ENCODE measurements at places on chromosomes 12 and 14.

DNA sequence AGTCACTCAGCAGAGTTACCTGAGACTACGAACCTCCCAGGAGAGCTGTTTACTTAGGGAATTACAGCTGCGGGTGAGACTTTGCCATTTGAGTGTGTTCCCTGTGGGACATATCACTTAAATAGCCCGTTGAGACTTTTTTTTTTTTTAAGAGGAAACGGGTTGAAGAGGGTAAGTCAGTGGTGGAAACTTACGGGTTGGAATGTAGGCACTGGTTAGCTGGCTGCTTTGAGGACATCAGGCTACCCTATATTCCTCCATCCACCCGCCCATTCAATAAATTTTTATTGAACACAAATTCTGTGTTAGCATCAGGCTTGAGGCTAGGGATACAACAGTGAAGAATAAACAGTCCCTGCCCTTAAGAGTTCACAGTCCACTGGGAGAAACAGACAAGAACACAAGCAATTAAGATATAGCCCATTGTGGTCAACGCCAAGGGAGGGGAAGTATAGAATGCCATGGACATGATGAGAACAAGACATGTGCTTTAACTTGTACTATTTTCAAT, 88.1 kb upstream of the CPSF6 start:
- no peak for DNase-seq

- no peak for DNase-seq
These were observed 348.6 kb downstream of the SOX5 start for GRCh38 chr12:23600919-23601318.

DNA sequence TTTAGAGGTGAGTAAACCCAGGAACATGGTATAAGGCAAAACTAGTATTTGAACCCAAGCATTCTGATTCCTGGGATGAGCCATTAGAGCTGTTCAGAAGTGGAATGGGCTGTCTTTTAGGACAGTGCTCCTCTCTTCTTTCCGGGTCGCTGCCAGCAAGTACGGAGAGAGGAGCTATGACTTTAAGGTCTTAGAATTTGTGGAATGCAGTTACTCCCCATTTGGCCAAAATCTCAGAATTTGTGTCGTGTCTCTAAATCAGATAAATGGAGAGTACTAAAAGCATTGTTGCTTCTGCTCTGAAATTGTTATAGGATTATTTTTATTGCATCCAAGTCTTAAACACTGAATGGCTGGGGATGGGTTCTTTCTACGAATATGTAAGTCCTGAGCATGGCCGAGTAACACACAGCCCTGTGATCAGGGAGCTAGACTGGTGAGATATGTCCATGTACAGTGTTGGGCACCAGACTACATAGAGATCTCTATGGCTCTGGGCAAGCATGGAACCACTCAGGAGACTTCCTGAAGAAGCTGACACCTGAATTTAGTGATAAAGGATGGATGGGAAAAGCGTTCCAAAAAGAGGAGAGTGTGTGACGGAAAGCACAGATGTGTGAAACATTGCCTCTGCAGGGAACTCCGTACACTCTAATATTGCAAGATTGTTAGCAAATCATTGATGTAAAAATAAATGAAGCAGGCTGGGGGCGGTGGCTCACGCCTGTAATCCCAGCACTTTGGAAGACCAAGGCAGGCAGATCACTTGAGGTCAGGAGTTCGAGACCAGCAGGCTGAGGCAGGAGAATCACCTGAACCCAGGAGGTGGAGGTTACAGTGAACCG, 184.7 kb downstream of the SRGAP1 start:
- no peak for DNase-seq

DNA sequence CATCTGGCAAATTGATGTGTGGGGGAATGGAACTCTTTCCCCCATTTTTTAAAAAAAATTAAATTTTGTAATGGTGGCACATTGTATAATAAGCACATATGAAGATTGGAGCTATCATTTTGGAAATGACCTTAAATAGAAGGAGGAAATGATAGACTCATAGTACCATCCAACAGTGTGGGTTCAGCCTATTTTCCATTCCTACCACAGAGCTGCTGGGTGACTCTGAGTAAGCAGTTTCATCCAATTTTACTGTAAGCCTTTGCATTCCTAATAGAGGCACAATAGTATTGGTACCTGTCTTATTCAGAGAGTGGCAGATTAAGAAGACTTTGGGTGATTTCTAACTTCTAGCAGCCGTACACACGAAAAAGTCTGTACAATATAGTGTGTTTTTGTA, 304.5 kb downstream of the RAD51B start:
- DNase-seq = no peak

DNA sequence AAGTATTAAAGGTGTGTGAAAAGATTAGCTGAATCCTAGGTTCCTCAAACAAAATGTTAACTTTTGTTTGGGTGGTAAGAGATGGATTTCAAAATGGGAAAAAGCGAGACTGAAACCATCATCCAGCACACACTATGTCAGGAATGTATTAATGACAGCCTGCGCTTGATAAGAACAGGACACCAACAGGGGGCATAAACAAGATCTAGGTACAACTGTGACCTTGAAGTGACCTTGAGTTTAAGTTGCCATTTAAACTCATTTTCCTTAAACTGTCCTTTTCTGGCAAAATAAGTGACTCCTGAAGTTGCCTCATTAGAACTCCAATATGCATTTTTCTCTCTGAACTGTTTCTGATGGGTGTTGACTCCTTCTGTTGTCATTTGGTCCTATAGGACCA, 17.1 kb downstream of the PRKCH start:
- no peak for DNase-seq

- no peak for DNase-seq
These were observed 617.3 kb downstream of the RPL10L start for GRCh38 chr14:46034305-46034704.

DNA sequence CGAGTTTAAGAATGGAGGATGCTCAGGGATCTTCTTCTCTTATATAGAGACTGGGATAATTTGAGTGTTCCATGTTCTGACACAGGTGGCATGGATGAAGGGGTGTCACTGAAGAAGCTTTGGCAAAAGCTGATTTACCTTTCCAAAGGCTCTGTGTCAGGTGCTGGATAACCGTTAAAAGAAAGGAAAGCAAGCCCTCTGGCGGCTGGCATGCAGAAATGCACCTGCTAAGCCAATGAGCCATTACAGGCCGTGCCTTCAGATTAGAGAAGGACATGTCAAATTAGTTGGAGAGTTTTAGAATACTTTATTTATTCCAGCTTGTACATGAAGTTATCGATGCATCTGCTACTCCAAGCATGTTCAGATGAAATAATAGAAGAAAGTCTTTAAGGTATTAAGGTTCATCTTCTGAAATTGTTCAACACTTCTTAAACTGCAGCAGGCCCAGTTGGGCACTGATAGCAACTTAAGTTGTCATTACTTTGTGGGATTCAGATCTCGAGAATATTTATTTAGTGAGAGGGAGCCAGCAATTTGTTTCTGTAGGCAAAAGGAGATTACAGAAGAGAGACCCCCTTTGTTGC, 678.2 kb downstream of the NRXN3 start:
- DNase-seq = no peak

- no peak for DNase-seq
These were observed 318.4 kb downstream of the SLC6A15 start for GRCh38 chr12:84594157-84594556.

DNA sequence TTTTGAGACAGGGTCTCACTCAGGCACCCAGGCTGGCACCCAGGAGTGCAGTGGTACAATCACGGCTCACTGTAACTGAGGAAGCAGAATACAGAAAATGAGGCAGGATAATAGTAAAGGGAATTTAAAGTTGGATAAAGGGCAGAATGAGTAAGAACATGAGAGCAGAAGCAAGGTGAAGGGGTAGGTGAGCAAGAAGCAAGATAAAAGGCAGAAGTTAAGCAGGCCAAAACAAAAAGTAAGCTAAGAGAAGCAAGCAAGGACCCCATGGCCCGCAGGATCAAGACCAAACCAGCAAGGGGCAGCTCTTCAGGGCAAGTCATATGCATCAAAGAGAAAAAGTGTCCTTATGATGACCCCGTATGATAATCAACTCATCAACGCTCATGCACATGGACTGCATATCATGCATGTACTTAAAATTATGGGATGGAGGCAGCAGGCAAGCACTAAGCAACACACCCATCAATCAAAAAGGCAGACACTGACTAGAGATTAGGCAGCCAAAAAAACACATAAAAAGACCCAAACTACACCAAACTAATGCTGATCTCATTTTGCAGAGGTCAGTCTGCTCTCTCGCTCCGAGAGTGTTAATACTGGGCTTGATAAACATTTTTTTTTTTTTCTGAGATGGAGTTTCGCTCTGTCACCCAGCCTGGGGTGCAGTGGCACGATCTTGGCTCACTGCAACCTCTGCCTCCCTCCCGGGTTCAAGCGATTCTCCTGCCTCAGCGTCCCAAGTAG, 11.6 kb downstream of the TIMELESS start:
- DNase-seq = no peak

DNA sequence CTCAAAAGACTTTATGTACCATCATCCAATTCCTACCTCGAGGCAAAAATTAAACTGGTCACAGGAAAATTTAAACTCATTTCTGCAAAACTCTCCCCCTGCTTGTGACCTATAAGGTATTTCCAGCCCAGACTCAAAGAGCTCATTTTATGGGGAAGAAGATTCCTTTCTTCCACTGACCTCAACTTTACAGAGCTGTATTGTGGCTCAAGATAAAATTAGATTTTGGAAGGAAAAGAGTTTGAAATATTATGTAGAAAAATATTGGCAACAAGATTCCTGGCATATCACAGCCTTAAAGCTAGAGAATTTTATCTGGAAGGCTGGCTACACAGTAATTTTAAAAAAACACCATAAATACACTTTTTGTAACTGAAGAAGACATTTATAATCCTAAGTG, 91.7 kb downstream of the STXBP6 start:
- DNase-seq = no peak

DNA sequence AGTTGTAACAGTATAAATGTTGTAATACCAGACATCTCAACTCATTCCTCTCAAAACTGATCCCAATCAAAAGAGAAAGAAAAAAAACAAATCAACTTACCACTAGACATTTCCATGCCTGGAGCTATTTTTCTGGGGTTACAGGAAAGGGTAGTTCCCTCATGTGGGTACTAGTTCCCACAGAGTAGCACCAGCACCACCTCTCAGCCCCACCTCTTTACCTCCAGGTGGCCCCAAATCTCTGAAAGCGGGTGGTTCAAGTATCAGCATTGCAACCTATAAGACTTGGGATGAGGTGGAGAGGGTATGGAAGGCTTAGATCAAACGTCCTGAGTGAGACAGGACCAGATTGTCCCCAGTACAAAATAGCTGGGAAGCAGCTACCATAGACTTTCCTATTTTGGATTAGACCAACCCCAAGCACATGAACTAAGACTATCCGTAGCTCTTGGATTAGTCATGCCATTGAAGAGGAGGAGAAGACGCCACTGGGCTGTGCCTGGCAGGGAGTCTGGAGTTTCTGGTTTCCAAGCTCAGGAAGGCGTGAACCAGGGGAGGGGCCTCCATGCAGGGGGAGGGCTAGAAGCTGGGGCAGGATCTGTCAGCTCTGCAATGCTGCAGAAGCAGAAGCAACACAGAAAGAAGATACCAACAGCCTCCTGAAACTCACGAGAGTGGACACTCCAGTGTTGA, at the start of gene SLC39A2:
TSS of gene SLC39A2 (plus strand) at position 620 of the 693 bp plus-strand sequence. CDS start 154 bp downstream, outside the sequence.
- no peak for DNase-seq

- no peak for DNase-seq
These were observed 375.2 kb downstream of the FSCB start for GRCh38 chr14:44131861-44132260.

- no peak for DNase-seq
These were observed 217.5 kb upstream of the C14orf180 start for GRCh38 chr14:104361921-104362681.

GRCh38 chr12:70711831-70712230, 74.6 kb upstream of the PTPRB start:
- no peak for DNase-seq

DNA sequence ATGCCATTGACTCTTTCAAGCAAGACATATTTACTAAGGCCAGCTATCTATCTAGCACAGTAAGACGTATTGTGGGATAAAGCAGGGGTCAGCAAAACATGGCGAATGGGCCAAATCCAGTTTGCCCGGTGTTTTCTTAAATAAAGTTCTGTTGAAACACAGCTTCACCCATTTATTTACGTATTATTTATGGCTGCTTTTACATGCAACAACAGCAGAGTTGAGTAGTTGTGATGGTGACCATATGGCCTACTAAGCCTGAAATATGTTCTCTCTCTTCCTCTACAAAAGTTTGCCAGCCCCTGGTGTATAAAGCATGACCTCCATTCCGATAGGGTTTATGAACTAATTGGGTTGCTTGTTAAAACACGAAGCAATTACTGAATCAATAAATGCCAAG, 322.1 kb downstream of the CCDC91 start:
- DNase-seq = no peak

DNA sequence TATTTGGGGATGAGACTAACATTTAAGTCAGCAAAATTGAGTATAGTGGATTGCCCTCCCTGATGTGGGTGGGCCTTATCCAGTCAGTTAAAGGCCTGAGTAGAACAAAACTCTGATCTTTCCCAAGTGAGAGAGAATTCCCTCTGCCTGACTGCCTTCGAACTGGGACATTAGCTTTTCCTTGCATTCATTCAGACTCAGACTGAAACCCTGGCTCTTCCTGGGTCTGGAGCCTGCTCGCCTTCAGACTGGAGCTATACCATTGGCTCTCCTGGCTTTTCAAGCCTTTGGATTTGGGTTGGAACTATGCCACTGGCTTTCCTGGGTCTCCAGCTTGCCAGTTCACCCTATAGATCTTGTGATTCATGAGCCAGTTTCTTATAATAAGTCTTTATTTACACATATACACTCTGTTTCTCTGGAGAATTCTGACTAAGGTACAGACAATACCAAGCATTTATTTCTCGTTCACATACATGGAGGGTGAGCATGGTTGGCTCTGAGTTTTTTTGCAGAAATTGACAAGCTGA, 296.5 kb downstream of the ERC1 start:
- no peak for DNase-seq

GRCh38 chr12:47268501-47269454, 189.0 kb upstream of the AMIGO2 start:
- peak; percentile 32 for DNase-seq

DNA sequence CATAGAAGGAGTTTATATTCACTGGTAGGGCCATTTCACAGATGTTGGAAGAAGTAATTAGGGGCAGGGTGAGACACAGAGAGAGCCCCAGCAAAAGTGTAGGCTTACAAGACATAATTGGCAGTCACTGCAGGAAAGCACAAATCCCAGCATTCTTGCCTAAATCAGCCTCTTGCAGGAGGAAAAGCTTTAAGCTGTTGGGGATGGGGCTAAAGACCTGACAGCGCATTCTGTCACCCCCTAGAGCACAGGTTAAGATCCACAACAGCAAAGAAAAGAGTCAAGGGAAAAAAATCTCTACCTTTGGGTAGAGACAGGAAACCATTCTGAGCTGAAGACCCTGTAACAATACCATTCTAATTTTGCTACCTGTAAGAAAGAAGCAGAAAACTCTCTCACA, 409.0 kb downstream of the DAD1 start:
- DNase-seq = no peak

GRCh38 chr14:68254669-68255527, 435.3 kb downstream of the RAD51B start:
- no peak for DNase-seq

GRCh38 chr12:76080729-76081415, 3.6 kb downstream of the NAP1L1 start:
- DNase-seq = no peak

- no peak for DNase-seq
These were observed 11.6 kb downstream of the HIP1R start for GRCh38 chr12:122846622-122847515.

All from GM06990 (cell line).